ENCODE measurements at places on chromosomes 4 and X. TPM values are rescaled to one million over a fixed set of nuclear protein-coding genes. Genes with fewer than 3 reads are reported as not detected.

Gene ASB11
- total RNA-seq: not detected

Gene AMBN
- not detected for total RNA-seq

Gene POU4F2
- not detected for total RNA-seq

Gene TXK
- total RNA-seq: 0.87 TPM

Gene ADH7
- total RNA-seq: not detected

Gene C1QTNF7
- total RNA-seq: not detected

Gene DCX
- not detected for total RNA-seq

Gene ALB
- not detected for total RNA-seq

Gene MOSPD2
- total RNA-seq: 28.1 TPM

Gene HSFX3
- not detected for total RNA-seq

Gene UGT2B10
- not detected for total RNA-seq

Gene DMRTC1B
- total RNA-seq: not detected

Gene GBA3
- total RNA-seq: not detected

Gene FRAS1
- total RNA-seq: 23.1 TPM

Gene FAM184B
- total RNA-seq: not detected

Gene TMPRSS11F
- not detected for total RNA-seq

Gene CENPVL2
- total RNA-seq: not detected

Gene SYNPO2
- 0.53 TPM for total RNA-seq

DNA sequence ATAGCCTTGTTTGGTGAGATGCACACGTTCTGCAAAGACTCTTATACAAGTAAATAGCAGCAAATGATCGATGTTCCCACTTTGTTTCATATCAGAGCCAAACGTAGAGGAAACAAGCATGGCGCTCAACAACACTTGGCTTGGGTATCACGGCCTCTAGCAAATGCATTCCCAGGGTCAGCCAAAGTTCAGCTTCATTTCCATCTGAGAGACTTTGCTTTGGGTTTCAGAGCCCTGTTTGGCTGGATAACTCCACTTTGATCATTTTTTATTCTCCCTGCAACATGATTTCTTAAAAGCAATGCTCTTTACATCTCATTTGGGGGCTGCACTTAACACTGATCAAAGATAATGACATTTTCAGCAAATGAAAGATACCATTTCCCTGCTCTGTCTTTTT, 199.2 kb upstream of the FAM9B start:
- no peak for DNase-seq

- no peak for DNase-seq
Observed at GRCh38 chr4:183409483-183409882, 35.0 kb upstream of the CDKN2AIP start.

DNA sequence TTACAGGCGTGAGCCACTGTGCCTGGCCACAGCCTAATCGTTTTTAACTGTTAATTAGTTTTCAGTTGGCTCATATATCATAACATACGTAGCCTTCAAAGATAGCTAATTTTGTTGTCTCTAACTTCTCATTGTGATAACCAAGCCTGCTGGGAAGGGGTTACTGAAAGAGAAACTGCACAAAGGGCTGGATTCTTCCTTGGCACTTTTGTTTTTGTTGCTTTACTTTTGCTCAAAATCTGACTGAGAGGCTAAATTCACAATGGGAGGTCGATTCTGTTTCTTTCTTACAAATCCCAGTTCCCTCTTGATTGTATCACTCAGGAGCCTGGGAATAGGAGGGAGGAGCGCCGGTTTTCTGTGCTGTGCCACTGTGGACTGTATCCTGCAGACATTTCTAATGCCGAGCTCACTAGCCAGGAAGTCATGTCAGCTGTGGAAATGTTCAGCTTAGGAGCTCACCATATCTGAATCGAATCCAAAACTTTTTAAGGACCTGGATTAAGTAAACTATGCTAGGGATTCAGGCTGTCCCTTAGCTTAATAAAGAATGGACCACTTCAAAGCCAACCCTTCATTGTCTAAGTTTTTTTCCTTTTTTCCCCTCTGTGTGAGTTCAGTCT, 120.5 kb upstream of the FAT1 start:
- DNase-seq: no peak

GRCh38 chrX:44817029-44817428, 26.8 kb upstream of the DUSP21 start:
- DNase-seq: no peak

- DNase-seq: no peak
Observed at GRCh38 chr4:51894059-51894645, 51.2 kb downstream of the DCUN1D4 start.

DNA sequence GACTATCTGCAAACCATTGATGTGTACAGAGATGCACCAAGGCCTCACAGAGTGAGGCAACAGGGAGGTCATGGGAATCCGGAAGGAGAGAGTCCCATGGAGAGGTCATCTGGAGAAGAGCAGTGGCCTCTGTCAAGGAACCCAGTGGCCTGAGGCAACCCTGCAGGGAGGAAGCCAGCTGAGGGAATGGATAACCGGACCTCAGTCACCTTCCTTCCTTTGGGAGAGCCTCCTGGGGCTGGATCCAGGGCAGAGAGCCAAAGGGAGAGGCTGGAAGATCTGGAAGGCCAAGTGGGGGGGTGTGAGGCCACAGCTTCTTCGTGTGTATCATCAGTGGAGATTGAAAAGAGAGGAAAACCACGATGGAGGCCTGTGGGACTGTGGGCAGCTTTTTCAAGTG, 24.3 kb upstream of the CD38 start:
- DNase-seq: peak; percentile 67

GRCh38 chrX:41526925-41527324, 79.8 kb downstream of the NYX start:
- DNase-seq: no peak

DNA sequence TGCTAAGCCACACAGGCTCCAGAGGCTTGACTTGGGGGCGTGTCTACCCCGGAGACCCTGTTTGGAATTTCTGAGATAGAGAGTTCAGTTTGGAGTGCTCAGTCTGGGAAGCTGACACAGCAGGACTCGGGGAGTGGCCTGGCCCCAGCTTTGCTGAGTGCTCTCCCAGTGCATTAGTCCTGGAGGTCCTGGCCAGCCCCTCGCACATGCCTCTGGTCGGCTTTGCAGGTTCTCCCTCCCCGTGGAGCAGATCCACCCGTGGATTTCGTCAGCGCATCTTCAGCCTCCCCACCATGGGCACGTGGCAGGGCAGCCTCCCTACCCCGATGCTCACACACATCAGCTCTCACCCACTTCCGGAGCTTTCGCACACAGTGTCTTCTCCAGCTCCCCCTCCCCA, 65.2 kb downstream of the PSAPL1 start:
- no peak for DNase-seq

- DNase-seq: no peak
Observed at GRCh38 chr4:77047037-77047436, 28.8 kb downstream of the CCNI start.

- DNase-seq: no peak
Observed at GRCh38 chr4:41120297-41121217, 93.8 kb downstream of the APBB2 start.

GRCh38 chr4:124757126-124757525, 44.6 kb upstream of the ANKRD50 start:
- no peak for DNase-seq

DNA sequence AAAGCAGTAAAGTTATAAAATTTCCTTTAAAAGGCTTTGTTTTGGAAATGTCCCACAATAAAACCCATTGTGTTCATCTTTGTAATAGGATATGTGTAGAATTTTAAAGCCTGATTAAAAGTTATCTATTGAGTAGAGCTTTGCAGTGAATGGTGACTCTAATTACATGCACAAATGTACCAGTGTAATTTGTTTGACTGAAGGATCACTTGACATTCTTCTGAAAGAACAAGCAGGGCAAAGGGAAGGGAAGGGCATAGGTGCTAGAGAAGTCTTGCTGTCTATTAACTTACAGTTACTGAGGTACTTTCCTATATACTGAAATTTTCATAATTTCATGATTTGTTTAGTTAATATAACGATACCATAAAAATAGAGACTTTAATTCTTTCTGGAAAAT, 70.8 kb downstream of the STIM2 start:
- no peak for DNase-seq

DNA sequence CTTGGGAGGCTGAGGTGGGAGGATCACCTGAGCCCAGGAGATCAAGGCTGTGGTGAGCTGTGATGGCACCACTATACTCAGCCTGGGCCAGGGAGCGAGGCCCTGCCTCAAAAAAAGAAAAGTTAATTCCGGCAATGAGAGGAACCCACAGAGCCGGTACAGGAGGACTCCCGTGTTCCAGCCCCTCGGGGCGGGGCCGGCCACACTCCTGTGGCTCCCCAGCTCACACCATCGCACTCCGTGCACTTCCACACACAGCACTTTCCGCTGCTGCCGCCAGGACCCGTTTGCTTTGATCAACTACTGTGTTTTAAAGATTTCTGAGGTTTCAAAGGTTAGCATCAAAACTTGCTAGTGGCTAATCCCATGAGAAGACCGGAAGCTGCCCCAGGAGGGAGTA, 171.7 kb downstream of the AFAP1 start:
- DNase-seq: no peak

DNA sequence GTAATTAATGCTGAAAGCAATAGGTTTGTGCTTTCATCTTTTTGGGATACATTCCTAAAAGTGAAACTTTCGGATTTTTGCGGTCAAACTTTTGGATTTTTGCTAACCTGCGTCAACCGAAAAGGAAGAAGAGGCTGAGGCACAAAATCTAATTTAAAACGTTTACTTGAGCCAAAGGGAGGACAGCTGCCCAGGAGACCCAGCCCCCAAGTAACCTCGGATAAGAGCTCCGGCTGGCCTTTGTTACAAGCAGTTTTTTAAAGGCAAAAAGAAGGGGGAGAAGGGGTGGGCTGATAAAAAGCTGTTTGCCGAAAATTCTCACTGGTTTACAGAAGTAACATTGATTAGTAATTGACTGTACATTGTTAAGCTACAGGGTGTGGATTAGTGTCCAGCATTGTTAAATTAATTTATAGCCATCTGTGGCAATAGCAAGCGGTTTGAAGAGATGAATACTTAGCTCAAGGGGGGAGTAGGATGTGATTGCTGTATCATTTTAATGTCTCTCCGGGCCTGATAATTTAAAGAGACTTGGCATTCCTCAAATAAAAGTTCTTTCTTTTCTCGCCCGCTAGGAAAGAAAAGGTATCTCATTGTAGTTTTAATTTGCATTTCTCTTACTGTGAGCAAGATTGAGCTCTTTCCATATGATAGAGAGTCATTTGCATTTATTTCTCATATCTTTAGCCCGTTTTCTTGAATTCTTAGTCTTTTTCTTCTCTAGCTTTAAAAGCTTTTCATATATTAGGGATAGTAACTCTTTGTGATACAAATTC, 59.1 kb upstream of the USP9X start:
- DNase-seq: no peak

GRCh38 chr4:28686618-28687017, 1826.0 kb downstream of the STIM2 start:
- no peak for DNase-seq
